ENCODE measurements at places on chromosomes 5 and 9.

- DNase-seq, result no peak
Measured at GRCh38 chr9:6590772-6591384, 54.7 kb downstream of the GLDC start.

- no peak for DNase-seq
Measured at GRCh38 chr9:128636024-128636390, 20.6 kb downstream of the DYNC2I2 start.

- no peak for DNase-seq
Measured at GRCh38 chr9:126498331-126498730, 115.4 kb upstream of the LMX1B start.

GRCh38 chr5:120454094-120454798 lies 9.9 kb upstream of the PRR16 start:
- no peak for DNase-seq

GRCh38 chr5:82885627-82886389 lies 191.4 kb downstream of the TMEM167A start:
- no peak for DNase-seq

- DNase-seq, result no peak
Measured at GRCh38 chr5:88555674-88556073, 287.0 kb upstream of the TMEM161B start.

DNA sequence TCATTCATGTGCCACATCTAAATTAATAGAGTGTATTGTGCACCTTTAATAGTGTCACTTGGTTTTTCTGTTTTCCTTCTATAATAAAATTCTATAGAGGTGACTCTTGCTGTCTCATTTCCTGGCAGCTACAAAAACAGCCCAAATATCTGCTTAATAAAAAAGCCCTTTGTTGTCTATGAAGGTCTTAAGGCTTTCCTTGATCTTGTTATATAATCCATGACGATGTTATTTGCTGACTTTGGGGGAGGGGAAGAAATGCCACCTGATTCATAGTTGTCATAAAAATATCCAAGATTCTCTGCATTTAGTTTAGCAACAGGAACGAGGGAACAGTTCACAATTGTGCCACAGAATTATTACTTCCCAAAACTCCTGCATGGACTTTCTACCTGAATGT lies 31.3 kb downstream of the CPEB4 start:
- no peak for DNase-seq

Measured in GM12892 (cell line).